ENCODE measurements at places on chromosomes 6 and 20. TPM values are rescaled to one million over a fixed set of nuclear protein-coding genes. Genes with fewer than 3 reads are reported as not detected.

DNA sequence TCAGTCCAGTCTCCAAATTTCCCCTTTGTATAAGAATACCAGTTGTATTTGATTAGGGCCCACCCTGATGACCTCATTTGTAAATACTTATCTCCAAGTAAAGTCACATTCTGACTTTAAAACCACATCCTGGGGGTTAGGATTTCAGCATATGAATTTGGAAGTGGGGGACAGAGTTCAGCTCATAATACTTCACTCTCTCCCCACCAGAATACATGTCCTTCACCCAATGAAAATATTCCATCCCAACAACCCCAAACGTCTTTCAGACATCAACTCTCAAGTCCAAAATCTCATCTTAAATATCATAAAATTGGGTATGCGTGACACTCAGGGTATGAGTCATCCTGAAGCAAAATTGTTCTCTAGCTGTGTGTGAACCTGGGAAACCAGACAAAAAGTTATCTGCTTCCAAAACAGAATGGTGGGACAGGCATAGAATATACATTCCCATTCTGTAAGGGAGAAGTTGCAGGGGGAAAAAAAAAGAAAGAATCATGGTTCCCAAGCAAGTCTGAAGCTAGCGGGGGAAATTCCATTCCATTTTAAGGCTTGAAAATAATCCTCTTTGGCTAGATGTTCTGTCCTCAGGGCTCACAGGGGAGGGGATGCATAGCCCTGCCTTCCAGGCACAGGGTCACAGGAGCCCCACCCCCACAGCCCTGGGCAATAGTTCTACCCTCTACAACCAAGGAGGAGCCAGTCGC lies 113.9 kb downstream of the ADAT2 start:
- no peak for DNase-seq

- no peak for DNase-seq
Observed at GRCh38 chr20:61331543-61331942, 79.5 kb downstream of the CDH4 start.

- no peak for DNase-seq
Observed at GRCh38 chr20:32941155-32941885, 62.9 kb downstream of the SUN5 start.

DNA sequence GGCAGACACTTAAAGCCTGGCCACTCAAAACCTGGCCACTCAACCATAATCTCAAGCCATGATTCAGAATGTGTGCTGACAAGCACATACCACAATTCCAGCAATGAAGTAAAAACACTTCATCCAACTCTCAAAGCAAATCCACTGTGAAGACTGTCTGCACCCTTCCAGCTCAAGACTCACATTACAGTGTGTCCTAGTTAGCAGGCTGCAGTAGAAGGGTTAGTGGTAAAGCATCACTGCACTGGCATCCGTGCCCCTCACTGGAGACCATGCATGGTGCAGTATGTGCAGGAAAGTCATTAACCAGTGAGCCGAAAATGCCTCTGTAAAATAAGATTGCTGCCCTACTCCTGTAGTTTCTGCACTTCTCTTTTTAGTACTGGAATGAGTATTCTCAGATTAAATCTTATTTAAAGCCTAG lies 43.4 kb downstream of the SLC23A2 start:
- no peak for DNase-seq

GRCh38 chr6:161140554-161140875 lies 133.3 kb downstream of the AGPAT4 start:
- no peak for DNase-seq

- DNase-seq: no peak
Observed at GRCh38 chr20:18041462-18041861, 16.3 kb downstream of the OVOL2 start.

DNA sequence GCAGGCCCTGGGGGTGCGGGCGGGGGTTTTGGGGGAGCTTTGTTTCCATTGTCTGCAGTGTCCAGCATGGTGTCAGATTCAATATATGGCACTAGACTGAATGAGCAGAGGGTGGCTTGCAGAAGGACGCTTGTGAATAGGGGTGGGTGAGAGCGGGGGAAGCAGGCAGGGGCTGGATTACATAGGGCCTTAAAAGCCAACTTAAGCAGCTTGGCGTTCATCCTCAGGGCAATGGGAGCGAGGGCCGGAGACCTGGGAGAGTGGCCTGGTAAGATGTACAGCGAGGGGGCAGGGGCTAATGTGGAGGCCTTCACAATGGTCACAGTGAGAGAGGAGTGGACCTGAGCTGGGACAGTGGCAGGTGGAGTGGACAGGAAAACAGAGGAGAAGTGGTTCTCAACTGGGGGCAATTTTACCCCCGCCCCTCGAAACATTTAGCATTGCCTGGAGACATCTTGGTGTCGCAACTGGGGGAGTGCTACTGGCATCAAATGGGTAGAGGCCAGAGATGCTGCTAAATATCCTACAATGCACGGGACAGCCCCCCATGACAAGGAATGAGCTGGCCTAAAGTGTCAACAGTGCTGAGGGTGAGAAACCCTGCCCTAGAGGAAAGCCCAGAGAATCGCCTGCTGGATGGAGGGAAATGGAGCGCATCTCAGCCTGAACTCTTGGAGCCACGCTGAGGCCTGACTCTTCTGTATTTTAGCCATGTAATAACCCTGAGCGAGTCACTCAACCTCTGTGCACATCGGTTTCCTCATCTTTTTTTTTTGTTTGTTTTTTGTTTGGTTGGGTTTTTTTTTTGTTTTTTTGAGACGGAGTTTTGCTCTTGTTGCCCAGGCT lies 15.1 kb upstream of the BAK1 start:
- DNase-seq: no peak

DNA sequence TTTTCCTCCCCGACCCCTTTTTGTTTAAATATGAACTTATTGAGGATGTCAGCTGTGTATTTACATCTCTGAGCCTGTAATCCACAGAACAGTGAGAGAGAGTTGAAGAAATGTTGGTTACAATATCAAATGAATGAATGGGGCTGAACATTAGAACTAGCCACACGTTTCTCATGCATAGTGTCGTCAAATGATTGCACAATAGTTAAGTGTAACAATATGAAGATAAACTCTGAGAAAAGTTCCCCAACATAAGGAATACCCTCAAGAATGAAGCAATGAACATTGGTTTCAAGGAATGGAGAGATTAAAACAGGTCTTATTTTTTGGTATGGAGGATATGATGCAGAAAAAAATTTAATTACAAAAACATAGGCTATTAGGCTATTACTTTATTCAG lies 100.5 kb upstream of the DTNBP1 start:
- DNase-seq: no peak

DNA sequence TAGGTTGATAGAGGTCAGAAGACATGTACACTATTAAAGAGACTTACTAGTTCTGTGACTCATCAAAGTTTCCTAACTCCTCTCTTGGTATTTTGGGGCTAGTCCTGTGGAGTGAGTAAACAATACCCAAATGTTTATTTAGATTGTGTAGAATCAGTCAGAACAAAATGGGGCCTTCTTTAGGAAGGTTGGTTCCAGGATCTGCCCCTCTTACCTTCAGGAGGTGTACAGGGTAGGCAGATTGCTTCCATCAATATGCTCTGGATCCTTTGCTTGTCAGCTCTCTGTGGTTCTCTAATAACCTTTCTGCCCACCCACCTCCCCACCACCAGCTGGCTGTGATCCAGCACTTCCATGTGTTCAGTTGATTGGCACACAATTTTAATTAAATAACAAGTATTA lies 107.0 kb downstream of the POPDC3 start:
- DNase-seq: no peak

- no peak for DNase-seq
Observed at GRCh38 chr6:73798592-73798991, 102.6 kb downstream of the CD109 start.

The PI16 gene
- total RNA-seq: 3.3 TPM

The CPXM1 gene
- 11.9 TPM for total RNA-seq

The OPN5 gene
- not detected for total RNA-seq

The LGSN gene
- total RNA-seq: 0.14 TPM

The BPI gene
- total RNA-seq: 2.1 TPM

All from thymus (tissue), 14 donors.